ENCODE measurements at places on chromosomes 7 and 10.

GRCh38 chr7:28364082-28364481 lies 48.2 kb upstream of the CREB5 start:
- no peak for DNase-seq

DNA sequence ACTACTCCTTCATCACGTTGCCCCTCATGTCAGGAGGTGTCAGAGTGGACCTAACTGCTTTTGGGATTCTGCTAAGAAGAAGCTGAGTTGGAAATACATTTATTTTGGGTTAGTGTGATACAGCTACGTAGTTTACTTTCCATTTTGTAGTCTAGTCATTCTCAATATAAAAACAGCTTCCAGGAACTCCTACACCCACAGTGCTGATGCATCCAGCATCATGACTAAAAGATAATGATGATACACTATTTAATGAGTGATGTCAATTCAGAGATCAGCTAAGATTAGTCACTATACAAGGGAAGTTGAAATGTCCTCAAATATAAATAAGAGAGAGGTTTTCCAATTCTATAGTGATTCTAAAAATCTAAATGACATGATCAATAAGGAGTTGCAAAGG lies 264.2 kb upstream of the SLC26A5 start:
- DNase-seq = no peak

GRCh38 chr10:74799721-74800221 lies 26.6 kb upstream of the KAT6B start:
- DNase-seq = peak; percentile 4

DNA sequence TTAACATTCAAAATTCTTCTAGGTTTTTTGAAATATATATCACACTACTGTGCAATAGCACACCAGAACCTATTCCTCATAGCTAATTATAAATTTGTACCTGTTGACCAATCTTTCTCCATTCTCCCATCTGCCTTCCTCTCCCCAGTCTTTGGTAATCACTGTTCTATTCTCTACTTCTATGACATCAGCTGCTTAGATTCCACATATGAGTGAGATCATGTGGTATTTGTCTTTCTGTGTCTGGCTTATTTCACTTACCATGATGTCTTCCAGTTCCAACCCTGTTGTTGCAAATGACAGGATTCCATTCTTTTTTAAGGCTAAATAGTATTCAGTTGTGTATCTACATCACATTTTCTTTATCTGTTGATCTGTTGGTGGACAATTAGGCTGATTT lies 54.4 kb upstream of the CCDC6 start:
- no peak for DNase-seq

GRCh38 chr7:148662646-148663045 lies 36.1 kb upstream of the CUL1 start:
- no peak for DNase-seq

DNA sequence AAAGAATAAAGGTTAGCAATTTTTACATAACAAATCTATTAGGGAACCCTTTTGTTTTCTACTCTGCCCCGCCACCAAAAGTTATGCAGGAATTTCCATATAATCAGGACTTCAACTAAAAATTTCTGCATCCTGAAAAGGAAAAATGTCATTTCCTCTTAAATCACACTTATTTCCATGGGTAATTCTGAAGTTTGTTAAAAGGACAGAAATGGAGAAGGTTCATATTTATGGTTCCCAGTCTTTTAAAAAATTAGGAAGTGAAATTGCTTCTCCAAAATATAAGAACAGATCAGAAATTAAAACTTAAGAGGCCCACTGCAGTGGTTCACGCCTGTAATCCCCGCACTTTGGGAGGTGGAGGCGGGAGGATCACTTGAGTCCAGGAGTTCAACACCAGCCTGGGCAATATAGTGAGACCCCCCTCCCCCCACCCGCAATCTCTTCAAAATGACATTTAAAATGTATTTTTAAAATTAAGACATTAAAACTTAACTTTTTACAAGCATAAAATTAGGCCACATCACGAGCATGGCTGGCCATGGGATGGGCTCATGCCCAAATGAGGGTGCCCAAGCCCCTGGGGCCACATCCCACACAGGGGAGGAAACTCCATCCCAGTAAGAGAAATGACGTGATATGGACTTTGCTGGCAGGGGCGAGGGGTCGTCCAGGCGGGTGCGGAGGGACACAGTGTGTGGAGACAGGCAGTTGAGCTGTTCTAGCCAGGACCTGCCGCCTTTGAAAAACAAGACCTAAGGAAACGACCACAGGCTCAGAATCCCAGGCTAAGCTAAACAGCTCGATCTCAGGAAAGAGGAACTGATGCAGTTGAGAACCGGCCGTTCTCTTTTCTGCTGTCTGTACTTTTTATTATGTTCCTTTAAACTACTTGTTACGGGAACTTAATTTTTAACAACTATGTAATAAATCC lies 51.3 kb upstream of the NFE2L3 start:
- DNase-seq = no peak

DNA sequence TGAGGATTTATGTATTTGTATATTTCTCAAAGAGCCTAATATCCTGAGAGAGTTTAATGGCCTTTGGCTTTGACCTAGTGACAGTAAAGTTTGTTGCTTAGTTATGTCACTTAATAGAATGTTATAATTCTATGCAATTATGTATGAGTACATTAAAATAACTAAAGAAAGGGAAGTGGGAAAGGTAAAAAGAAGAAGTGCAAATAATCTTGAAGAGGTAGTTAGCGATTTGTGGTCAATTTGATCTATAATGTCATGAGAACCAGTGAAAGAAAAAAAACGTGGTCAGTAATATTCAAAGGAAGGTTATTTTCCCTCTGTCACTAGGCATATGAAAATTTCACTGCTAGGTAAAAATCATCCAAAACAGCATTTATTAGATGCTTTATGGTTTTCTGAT lies 143.4 kb upstream of the LSM8 start:
- no peak for DNase-seq

DNA sequence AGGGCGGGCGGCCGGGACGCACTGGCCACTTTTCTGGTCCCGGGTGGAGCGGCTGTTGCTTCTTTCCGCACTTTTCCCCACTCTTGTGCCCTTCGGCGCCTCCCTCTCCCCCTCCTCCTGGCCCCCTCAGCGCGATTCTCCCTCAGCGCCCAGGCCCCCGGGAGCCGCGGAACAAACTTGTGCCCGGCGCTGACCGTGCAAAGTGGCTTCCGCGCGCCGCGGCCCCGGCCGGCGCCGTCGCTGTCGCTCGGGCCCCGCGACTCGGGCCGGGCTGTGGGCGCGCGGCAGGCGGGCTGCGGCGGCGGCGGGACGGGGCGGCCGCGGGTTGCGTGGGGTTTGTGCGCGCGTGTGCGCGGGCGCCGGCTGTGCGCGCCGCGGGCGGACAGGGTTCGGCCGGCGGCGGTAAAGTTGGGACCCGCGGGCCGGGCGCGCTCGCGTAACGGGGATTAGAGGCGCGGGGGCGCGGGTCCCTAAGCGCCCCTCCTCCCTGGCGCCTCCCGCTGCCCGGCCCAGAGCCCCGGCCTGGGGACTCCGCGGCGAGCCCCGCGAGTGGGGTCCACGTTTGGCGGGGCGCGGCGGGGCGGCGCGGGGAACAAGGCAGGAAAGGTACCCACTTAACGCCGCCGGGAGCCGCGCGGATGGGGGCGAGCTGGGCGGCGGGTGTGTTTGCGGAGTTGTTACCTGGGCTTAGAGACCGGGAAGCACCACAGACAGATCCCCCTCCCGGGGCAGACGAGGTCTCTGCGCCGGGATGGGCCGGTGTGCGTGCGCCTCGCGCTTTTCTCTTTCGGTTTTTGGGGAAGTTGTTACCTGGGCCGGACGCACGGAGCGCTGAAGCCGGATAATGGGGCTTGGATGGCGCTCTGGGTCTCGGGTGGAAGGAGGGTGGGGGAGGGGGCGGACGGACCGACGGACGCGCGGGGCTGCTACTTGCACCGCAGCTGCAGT lies 860 bp downstream of the ZEB1 start:
- DNase-seq = peak; percentile 52

All from stimulated activated naive CD8-positive, alpha-beta T cell treated with anti-CD3 and anti-CD28 coated beads, Interleukin-15, amount 100 ng/mL, for 72 hours (primary cell).